Stimulated activated CD8-positive, alpha-beta memory T cell treated with anti-CD3 and anti-CD28 coated beads, Interleukin-15, amount 100 ng/mL, for 48 hours (primary cell): ENCODE measurements at places on chromosomes 12 and 14.

DNA sequence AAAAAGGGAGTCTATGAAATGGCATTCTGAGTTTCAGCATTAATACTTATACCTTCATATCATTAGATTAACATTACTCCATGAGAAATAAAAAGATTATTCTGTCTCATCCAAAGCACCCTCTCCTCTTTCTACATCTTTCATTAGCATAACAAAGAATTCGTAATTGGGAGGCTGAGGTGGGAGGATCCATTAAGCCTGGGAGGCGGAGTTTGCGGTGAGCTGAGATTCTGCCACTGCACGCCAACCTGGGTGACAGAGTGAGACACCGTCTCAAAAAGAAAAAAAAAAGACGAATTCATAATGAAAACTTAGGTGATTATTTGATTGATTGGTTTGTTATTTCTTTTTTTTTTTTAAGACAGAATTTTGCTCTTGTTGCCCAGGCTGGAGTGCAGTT, 1.8 kb upstream of the CDK17 start:
- no peak for DNase-seq

DNA sequence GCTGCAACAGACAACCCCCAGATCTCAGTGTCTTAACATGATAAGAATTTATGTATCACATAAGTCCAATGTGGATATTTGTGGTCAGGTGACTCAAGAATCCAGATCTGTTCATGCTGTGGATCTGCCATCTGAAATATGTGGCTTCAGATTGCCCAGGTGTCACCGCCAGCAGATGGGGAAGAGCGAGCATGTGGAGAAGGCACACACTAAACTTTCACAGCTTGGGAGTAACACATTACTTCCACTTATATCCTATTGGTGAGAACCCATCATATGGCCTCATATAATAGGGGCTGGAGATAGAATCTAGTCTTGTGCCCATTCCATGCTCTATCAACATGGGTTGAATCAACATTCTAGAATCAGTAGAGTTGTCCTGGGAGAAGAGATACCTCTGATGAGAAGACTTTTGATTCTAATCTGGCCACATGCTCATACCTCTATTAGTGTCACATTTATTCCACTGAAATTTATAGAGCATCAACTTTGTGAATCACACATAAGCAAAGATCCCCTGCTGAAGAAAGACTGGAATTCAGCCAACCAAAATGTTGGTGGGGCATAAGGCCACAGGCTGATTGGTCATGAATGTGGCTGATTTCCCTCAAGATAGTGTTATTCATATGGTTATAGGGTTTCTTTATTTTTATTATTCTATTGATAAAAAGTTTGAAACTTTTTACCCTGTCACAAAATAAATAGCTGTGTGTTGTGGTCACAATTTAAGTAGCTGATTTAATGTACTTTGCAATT, 6.0 kb upstream of the CALCOCO1 start:
- no peak for DNase-seq

DNA sequence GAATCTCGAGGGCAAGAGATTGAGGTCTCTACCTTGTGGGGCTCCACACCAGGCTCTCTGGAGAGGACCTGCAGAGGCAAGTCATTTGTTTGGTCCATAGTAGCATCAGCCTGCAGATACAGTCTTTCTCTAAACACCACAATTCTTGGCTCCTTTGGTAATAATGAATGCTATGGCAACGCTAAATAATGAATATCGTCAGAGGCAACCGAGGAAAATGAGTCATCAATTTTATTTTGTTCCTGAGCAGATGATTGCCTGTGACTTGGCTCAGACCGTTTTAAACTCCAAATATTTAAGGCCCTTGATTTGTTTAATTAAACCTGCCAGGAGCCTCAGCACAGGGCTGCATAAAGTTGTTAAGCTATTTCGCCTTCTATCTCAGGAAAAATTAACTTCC, 924.1 kb upstream of the TMEM132C start:
- DNase-seq: no peak

- DNase-seq: no peak
These were observed 281.2 kb upstream of the TMTC1 start for GRCh38 chr12:30064906-30065305.

- no peak for DNase-seq
These were observed 444.1 kb downstream of the RAD51B start for GRCh38 chr14:68263563-68264259.

DNA sequence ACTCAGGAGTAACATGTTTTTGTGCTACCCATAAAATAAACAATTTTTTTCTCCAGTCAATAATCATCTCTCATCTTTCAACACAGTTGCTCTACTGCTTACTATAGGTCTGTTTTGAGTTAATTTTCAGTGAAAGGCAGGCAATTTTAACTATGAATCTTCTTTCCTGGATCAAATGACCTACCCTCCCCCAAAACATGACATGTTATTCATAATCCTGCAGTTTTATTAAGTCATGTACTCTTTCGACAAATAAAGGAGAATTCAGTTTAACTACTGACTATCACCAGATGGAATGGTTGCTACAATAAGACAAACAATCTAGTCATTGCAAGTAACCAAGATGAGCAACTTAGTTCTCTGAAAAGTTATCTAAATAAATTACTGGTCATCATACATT, 106.0 kb upstream of the FAR2 start:
- DNase-seq: no peak
